ENCODE measurements at places on chromosomes 16 and 17.

DNA sequence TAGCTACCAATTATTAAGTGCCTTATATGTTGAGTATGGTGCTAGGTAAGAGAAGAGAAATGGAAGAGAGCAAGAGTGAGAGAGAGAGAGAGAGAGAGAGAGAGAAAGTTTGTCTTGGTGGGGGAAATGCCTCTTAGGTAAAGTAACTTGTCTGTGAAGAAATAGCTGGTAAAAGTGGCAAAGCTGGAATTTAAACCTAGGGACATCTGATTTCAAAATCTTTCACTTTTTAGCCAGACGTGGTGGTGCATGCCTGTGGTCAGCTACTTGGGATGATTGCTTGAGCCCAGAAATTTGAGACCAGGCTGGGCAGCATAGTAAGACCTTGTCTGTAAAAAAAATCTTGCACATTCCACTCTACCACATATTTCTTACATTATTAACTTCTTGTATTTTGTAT is 23.0 kb upstream of the CDR2 start:
- ATAC-seq: no peak

GRCh38 chr16:70574595-70575271 is 51.1 kb downstream of the SF3B3 start:
- ATAC-seq: peak; percentile 24

GRCh38 chr17:74089869-74090464 is 113.5 kb upstream of the RPL38 start:
- no peak for ATAC-seq

DNA sequence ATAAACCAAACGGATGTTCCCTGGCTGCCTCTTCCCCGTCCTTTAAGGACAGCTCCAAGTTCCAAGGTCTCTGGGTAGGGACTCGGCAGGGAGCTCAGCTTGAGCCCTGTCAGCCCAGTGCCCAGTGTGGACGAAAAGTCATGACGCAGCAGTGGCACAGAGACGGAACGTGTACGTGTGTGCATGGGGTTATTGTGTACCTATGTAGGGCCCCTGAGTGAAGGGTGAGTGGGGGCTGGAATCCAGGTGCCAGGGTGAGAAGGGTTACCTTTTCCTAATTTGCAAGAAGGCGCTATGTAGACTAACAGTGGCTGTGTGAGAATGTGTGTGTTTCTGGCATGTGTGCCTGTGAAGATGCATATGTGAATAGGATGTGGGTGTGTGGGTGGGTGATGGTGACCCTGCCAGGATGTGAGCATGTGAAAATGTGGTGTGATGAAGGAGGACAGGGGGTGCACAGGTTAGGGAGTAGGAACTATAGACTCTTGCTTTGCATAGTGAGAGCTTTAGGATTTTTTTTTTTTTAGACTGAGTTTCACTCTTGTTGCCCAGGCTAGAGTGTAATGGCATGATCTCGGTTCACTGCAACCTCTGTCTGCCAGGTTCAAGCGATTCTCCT is 6.0 kb downstream of the SCN4A start:
- ATAC-seq: peak; percentile 47

Data from activated CD4-positive, CD25-positive, alpha-beta regulatory T cell treated with anti-CD3 and anti-CD28 coated beads, Interleukin-2, amount 50 U/mL, for 24 hours (primary cell).